Stomach (tissue), 19 donors: ENCODE measurements at places on chromosomes 3 and 15. TPM values are rescaled to one million over a fixed set of nuclear protein-coding genes. Genes with fewer than 3 reads are reported as not detected.

GRCh38 chr3:156586905-156587759, 32.2 kb upstream of the SSR3 start:
- no peak for DNase-seq

The PLA2G4F gene
- total RNA-seq = 12.9 TPM

GRCh38 chr3:55723653-55724406, 236.7 kb upstream of the WNT5A start:
- no peak for DNase-seq

The GPR149 gene
- 0.18 TPM for total RNA-seq

GRCh38 chr15:65732698-65733097, 59.4 kb downstream of the DENND4A start:
- DNase-seq = no peak

DNA sequence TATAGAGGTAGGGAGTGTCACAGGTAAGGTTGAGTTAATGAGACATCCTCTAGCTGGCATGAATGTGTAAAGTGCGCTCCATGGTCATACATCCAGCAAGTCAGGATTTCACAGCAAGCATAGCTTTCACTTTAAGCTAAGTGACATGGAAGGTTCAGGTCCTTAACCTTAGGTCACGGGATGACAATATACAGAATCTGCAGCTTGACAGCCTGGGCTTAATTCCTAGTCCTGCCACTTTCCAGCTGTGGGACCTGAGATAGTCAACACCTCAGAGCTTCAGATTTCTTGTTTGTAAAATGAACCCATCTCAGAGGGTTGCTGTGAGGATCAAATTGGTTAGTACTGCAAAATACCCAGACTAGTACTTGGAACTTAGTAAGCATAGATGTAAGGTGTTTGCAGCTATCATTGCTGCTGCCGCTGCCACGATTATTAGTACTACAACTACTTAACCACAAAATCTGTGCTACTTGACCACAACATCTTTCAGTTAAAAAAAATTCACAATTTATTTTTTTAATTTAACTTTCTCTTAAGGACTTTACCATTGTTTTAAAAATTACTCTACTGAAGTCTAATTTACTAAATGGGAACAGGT, 890.1 kb upstream of the CFAP20DC start:
- DNase-seq = no peak

DNA sequence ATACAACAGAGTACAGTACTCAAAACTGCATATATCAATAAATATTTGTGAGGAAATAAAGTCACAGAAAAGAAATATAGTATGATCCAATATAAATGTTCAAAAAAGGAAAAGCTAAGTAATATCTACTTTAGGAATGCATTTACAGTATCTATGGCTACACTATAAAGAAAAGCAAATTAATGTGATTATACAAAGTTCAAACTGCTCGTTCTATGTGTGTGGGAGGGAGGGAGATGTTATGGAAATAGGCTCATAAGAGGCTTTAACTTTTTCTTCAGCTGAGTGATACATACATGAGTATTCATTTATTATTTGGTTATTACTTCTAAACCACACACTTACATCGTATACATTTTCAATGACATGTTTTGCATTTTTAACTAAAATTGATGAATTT, 377.7 kb upstream of the AGTR1 start:
- no peak for DNase-seq

DNA sequence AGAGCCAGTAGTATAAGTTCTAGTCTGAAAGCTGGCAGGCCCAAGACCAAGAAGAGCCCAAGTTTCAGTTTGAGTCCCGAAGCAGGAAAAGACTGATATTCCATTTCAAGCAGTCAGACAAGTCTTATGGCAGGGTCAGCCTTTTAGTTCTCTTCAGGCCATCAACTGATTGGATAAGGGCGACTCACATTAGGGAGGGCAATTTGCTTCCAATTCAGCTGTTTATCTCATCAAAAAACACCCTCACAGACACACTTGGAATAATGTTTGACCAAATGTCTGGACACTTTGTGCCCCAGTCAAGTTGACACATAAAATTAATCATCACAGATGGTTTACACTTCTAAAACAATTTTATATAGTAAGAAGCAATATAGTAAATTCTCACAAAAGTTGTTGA, 69.7 kb downstream of the UBE2E2 start:
- no peak for DNase-seq
